ENCODE measurements at places on chromosomes 2 and 18.
A peak's percentile ranks its signal among the peaks of the same experiment; 100 is the strongest.

DNA sequence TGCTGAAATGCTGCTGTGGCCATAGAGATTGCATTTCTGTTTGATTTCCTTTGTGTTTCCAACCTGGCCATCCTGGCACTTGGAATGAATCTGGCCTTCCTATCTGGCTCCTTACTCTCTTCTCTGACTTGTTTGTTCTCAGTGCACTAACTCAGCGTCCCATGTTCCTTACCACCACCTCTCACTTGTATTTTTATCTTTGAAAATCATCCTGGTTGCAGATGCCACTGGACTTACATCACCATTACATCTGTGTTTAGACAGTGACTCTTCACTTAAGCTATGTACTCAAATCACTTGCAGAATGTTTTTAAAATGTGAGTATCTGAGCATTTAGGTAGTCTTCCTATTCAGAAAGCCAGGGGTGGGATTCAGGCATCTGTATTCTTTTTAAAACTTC is 239.5 kb downstream of the WDR7 start:
- DNase-seq: peak; percentile 79

GRCh38 chr2:229855116-229855515 is 66.7 kb downstream of the TRIP12 start:
- peak; percentile 41 for DNase-seq

GRCh38 chr18:55232506-55232905 is 273.2 kb upstream of the CCDC68 start:
- no peak for DNase-seq

DNA sequence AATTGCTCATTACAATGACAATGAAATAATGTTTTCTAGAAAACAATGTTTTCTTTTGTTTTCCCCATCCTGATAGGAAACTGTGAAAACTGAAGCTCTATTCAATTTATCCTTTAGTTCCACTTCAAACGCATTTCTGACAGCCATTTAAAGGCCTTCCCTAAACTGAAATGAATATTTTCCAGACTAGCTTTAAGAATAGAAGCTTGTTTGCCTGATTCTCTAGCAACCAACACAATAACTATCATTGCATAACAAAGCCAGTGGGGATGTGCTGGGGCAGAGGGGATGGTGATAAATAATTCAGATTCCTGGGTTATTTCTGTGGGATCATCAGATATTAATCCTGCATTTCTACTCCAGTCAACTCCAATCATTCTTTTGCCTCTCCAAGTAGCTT is 427.1 kb downstream of the RND3 start:
- no peak for DNase-seq

GRCh38 chr2:148565272-148565894 is 79.2 kb upstream of the EPC2 start:
- DNase-seq: peak; percentile 5

DNA sequence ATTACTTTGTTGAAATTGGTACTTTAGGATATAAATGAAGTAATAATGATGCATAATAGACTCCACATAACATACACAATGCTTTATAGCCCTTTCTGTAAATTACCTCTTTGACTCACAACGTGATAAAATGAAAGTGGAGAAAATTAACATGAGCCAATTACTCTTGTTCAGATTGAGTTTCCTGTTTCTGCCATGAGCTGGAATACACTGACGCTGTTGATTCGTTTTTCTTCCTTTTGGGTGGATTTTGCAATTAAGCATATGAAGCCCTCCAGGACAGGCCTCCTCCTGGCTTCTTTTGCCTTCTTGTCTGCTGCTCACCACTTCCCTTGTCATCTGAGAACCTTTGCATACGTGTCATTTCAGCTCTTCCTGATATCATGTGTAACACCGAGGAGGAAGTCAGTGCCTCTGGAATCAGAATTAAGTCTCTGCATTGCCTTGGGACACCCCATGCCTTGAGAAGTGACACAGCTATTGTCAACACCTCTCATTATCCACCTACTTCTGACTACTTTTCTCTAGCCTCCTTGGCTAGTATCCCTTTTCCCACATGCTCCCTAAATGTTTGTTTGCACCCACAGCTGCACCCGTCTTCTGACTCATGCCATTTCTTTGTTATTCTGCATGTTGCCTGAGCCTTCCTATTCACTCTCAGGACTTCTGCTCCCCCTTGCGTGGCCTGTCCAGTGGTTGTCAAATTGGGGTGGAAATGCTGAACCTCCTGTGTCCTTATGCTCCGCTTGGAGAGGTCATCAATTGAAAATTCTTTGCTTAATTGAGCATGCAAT is 134.1 kb downstream of the FMNL2 start:
- peak; percentile 48 for DNase-seq

- peak; percentile 23 for DNase-seq
Observed at GRCh38 chr18:47265197-47265596, 13.7 kb upstream of the SKOR2 start.

DNA sequence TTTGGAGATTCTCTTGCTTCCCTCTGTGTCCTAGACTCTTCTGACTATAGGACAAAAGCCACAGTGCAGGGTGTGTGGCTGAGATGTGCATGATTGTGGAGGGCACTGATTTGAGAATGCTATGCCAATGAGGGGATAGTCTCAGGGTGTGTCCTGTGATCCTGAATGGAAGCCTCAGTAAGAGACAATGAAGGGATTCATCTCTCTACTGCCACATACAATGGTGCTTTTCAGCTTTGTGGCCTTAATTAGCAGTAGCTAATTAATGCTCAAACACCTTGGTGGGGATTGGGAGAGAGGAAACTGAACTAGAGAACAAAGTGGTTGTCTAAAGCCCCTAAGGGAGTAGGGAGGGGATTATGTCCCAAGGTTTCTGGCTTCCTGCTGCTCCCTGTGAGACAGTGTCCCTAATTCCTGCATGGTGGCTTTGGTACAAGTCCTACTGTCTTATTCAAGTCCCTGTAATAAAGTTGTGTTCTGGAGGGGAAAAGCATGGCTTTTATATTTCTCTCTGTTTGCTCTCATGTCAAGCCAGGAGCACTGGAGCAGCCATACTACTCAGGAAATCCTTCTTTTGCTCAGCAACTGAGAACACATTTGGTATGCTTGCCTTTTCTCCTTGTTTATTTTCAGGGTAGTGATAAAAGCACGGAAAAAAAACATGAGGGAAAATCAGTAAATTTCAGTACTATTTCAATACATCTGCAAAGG is 415.2 kb upstream of the TCF4 start:
- DNase-seq: no peak

DNA sequence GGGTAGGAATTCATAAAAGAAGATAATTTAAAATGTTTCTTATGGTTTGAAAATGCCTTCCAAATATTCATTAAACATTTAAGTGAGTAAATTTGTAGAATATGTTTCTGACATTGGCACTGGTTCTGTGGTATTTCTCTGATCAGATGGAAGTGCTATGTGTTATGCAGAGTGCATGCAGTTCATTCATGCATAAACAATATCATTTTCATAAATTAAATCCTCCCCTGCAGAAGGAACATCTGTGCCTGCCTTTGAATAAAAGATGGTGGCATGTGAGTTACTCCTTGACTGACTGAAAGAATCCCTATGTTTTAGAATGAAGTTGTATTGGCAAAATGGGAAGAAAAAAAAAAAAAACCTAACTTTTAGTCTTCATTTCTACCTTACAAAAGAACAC is 5.9 kb downstream of the NEUROD1 start:
- peak; percentile 34 for DNase-seq

DNA sequence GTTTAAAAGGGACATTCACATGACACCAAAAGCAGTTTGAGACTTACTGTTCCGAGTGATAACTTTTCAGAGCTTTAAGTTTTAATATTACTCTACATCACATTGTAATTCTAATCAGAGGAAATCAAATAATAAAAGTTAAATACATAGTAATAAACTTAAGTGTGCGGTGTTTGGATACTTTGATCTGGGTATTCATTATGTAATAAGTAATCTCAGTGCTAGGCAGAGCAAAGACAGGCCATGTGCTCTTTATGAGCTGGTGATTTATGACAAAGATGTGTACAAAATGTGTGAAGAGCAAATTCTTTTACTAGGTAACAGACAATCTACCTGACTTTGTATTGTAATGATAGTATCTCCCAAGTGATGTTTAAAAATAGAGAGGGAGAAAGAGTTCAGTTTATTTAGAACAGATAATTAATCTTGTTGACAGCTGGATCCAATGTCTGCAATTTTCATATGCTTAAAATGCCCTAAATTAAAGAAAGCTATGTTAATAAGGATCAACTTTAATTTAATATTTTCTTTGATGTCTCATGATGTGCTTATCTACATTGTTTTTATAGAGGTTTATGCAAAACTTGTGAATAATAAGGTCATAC is 4.4 kb downstream of the CFAP221 start:
- DNase-seq: no peak

- DNase-seq: peak; percentile 80
Observed at GRCh38 chr2:203648273-203648672, 58.2 kb upstream of the CD28 start.

- DNase-seq: no peak
Observed at GRCh38 chr2:232250246-232251175, 128.0 kb upstream of the ALPP start.
